ENCODE measurements at places on chromosomes 16 and 17. TPM values are rescaled to one million over a fixed set of nuclear protein-coding genes. Genes with fewer than 3 reads are reported as not detected.

DNA sequence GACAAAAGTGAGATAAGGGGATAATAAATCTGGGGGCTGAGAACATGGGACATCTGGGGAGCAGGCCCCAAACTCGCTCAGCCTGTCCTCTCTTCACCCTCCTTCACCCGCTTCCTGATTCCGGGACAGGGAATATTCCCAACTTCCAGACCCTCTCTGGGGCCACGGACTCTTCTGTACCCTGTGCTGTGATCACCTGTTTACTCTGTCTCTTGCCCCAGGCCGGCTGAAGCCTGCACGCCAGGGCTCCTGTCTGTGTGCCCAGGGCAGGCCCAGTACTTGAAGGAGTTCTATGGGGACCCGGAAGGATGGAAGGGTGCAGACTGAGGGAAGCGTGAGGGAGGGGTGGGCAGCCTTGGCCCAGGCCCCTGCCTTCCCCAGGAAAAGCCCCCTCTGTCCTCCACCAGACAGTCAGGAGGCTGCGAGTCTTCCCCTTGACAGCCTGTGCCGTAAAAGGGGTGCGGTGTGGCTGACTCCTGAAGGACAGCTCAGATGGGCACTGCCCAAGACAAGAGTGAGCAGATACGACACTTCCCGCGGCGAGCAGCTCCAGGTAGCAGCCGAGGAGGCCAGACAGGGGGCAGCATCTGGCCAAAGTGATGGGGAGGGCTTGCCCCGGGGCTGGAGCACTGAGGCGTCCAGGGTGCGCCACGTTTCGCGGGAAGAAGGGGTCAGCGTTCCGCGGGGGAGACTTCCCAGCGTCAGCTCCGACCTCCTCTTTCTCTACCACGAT lies 1.0 kb upstream of the CCNF start:
- H3K4me3 ChIP-seq = peak overlapping the region; percentile 77
- no peaks in the 10 kb centered on the region for H3K27me3 ChIP-seq
- no peak for DNase-seq
- H3K27ac ChIP-seq = peak overlapping the region; percentile 25
- peaks cover 19% of the 10 kb centered on the region for H3K36me3 ChIP-seq

DNA sequence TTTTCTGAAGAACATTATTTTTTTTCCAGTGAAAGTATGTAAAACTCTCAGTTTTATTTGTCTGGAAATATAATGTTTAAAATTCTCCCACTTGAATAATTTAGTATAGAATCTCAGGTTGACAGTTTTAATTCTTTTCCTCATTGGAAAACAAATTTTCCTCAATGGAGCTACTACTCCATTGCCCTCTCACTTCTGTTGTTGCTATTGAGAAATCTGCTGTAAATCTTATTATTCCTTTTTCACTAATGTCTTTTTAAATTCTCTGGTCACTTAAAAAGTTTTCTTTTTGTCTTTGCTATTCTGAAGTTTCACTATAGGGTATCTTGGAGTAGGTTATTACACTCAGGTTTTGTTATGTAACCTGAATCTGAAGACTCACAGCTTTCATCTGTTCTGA lies 216.1 kb upstream of the PMFBP1 start:
- no peaks in the 10 kb centered on the region for H3K4me1 ChIP-seq
- H3K4me3 ChIP-seq = no peak overlapping the region
- H3K36me3 ChIP-seq = no peaks in the 10 kb centered on the region
- no peaks in the 10 kb centered on the region for H3K27me3 ChIP-seq
- no peak for DNase-seq

CRHR1 gene
- total RNA-seq = 3.2 TPM

DNA sequence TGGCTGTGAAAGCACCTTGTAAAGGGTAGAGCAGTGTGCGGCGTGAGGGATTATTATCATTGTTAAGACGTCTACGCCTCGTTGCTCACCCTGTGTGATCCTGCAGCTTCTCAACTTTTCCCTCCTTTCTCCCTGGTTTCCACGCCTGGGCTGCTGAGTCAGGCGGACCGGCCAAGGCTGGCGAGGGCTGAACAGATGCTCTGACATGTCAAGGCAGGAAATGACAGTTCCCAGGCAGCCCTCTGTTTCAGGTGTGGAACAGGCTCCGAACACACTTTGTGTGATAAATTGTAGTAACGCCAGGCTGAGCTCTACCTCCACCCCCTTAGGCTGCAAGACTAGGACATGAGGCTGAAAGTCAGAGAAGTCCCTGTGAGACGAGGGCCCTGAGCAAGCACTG lies 46.0 kb upstream of the TBX2 start:
- H3K4me3 ChIP-seq = no peak overlapping the region
- DNase-seq = no peak
- no peak overlapping the region for H3K27ac ChIP-seq
- H3K4me1 ChIP-seq = peaks cover 6% of the 10 kb centered on the region

DNA sequence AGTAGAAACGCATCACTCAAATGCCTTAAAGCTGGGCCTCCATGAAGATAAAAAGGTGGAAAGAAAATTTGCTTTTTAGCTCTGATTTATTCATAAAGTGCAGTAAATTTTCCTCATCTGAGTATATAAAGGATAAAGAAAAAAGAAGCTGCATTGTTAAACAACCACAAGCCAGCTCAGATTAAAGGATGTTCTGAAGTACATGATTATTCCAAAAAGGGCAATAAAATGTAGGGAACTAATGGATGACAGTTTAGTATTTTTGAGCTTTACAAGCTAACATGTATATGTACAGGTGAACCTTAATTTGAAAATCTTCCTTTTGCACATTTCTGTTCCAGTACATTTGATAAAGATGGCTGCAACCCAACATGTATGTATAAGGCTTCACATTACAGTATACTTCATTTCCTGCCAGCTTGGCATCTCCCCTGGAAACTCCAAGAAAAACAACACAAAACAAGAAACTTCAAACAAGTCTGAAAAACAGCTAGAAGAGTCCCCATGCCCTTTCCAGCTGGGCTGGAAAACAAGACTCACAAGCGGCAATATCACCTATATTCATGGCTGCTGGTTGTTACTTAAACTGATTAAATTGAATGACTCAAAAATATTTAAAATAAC lies 225.7 kb downstream of the CEP112 start:
- H3K27me3 ChIP-seq = no peaks in the 10 kb centered on the region
- H3K27ac ChIP-seq = no peak overlapping the region
- DNase-seq = no peak
- H3K36me3 ChIP-seq = no peaks in the 10 kb centered on the region
- H3K4me1 ChIP-seq = no peaks in the 10 kb centered on the region
- H3K4me3 ChIP-seq = no peak overlapping the region

DNA sequence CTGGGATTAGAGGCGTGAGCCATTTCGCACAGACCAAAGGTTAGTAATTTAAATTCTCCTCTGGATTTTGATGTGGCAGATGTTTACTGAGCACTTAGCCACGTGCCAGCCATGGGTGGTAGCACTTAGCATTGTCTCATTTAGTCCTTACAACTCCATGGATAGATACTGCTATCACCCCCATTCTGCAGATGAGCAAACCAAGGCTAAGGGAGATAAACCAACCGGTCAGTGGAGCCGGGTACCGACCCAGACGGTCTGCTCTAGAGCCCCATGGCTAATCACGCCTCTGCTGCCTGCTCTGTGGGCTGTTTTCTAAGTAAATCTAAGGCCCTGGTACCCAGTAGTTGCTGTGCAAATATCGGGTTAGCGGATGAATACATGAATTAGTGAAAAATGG lies 12.6 kb upstream of the ADGRG1 start:
- peaks cover 22% of the 10 kb centered on the region for H3K4me1 ChIP-seq
- no peaks in the 10 kb centered on the region for H3K36me3 ChIP-seq
- no peak overlapping the region for H3K27ac ChIP-seq
- DNase-seq = no peak
- no peak overlapping the region for H3K4me3 ChIP-seq

- no peak overlapping the region for H3K4me3 ChIP-seq
- no peak for DNase-seq
- H3K27ac ChIP-seq = no peak overlapping the region
- H3K27me3 ChIP-seq = no peaks in the 10 kb centered on the region
Observed at GRCh38 chr17:29949696-29950095, 8.3 kb downstream of the EFCAB5 start.

GRCh38 chr17:31595666-31596381 lies 204.3 kb downstream of the RAB11FIP4 start:
- H3K36me3 ChIP-seq = no peaks in the 10 kb centered on the region
- H3K27me3 ChIP-seq = no peaks in the 10 kb centered on the region
- H3K27ac ChIP-seq = no peak overlapping the region

PYY gene
- not detected for total RNA-seq

GRCh38 chr17:79561486-79562133 lies 49.2 kb downstream of the RBFOX3 start:
- no peak overlapping the region for H3K27ac ChIP-seq
- no peaks in the 10 kb centered on the region for H3K27me3 ChIP-seq
- H3K4me3 ChIP-seq = no peak overlapping the region
- H3K4me1 ChIP-seq = peaks cover 35% of the 10 kb centered on the region
- peaks cover 3% of the 10 kb centered on the region for H3K36me3 ChIP-seq

MT1A gene
- total RNA-seq = not detected

CNTD1 gene
- 1.3 TPM for total RNA-seq

GRCh38 chr16:31467151-31467773 lies 4.7 kb upstream of the TGFB1I1 start:
- H3K27ac ChIP-seq = no peak overlapping the region
- H3K27me3 ChIP-seq = peaks cover 4% of the 10 kb centered on the region
- H3K36me3 ChIP-seq = peaks cover 52% of the 10 kb centered on the region
- DNase-seq = no peak
- H3K4me3 ChIP-seq = no peak overlapping the region
- H3K4me1 ChIP-seq = peaks cover 9% of the 10 kb centered on the region

- H3K4me1 ChIP-seq = peaks cover 3% of the 10 kb centered on the region
- no peak overlapping the region for H3K4me3 ChIP-seq
- H3K27ac ChIP-seq = peak overlapping the region; percentile 87
- DNase-seq = no peak
- H3K36me3 ChIP-seq = peaks cover 11% of the 10 kb centered on the region
Observed at GRCh38 chr16:69444873-69445517, 20.6 kb downstream of the CYB5B start.

- H3K4me1 ChIP-seq = no peaks in the 10 kb centered on the region
- H3K36me3 ChIP-seq = no peaks in the 10 kb centered on the region
- H3K27ac ChIP-seq = no peak overlapping the region
- H3K27me3 ChIP-seq = no peaks in the 10 kb centered on the region
- H3K4me3 ChIP-seq = no peak overlapping the region
- no peak for DNase-seq
Observed at GRCh38 chr17:71917715-71918114, 203.1 kb upstream of the SOX9 start.

- no peaks in the 10 kb centered on the region for H3K27me3 ChIP-seq
- DNase-seq = no peak
- H3K36me3 ChIP-seq = no peaks in the 10 kb centered on the region
- no peak overlapping the region for H3K27ac ChIP-seq
- H3K4me1 ChIP-seq = peaks cover 3% of the 10 kb centered on the region
- H3K4me3 ChIP-seq = no peak overlapping the region
Observed at GRCh38 chr16:79658301-79659033, 57.9 kb upstream of the MAF start.

- no peak overlapping the region for H3K4me3 ChIP-seq
- DNase-seq = no peak
- H3K4me1 ChIP-seq = peaks cover 4% of the 10 kb centered on the region
Observed at GRCh38 chr16:83717308-83717707, 90.5 kb upstream of the HSBP1 start.

DNA sequence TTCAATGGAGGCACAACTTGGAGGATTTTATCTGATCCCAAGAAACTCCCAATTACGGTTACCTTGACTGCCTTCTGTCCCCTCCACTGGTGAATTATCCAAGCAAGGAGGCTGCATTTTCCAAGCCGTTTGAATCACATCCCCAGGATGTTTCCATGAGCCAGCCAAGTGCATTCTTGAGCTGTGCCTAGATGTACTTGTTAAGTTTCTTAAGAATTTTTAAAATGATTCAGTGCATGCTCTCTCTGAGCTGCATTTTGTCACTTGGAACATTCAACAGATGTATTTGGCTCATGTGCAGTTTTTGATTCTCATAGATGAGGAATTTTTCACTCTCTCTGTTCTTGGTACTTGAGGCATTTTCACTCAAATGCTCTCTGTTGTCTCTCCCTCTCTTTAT lies 202.6 kb upstream of the MYOCD start:
- DNase-seq = no peak
- H3K27me3 ChIP-seq = no peaks in the 10 kb centered on the region
- no peak overlapping the region for H3K27ac ChIP-seq
- no peaks in the 10 kb centered on the region for H3K4me1 ChIP-seq

MYH3 gene
- total RNA-seq = 4.2 TPM

DNA sequence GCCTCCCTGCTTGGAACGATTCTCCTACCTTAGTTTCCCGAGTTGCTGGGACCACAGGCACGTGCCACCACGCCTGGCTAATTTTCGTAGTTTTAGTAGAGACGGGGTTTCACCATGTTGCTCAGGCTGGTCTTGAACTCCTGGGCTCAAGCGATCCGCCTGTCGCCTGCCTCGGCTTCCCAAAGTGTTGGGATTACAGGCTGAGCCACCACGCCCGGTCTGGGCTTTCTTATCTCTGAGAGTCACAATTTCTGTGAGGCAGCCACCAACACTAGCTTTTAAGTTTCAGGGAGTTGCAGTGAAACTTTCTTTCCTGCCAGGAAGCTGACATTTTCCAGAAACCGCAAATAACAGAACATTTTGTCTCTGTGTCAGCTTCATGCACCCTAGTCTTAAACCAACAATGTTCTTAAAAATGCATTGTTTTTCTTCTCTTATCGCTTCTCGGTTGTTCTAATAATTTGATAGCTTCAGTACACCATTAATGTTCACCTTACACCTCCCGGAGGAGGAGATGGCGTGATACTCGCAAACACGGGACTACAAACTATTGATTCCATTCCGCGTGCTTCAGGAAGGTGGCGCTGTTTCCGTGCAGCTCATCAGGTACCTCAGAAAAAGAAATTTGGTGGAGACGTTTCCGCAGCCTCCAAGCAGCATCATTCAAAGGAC lies 7.4 kb upstream of the DHRS7B start:
- no peak overlapping the region for H3K27ac ChIP-seq
- H3K36me3 ChIP-seq = no peaks in the 10 kb centered on the region
- peak; percentile 45 for DNase-seq
- no peak overlapping the region for H3K4me3 ChIP-seq

USP6 gene
- total RNA-seq = 0.66 TPM

GRCh38 chr17:30323895-30324319 lies 9.9 kb downstream of the TMIGD1 start:
- H3K36me3 ChIP-seq = no peaks in the 10 kb centered on the region
- no peak for DNase-seq
- H3K4me1 ChIP-seq = no peaks in the 10 kb centered on the region
- H3K4me3 ChIP-seq = no peak overlapping the region

Measured in spinal cord (tissue), 10 donors.